ENCODE measurements at places on chromosomes 11 and 22.

DNA sequence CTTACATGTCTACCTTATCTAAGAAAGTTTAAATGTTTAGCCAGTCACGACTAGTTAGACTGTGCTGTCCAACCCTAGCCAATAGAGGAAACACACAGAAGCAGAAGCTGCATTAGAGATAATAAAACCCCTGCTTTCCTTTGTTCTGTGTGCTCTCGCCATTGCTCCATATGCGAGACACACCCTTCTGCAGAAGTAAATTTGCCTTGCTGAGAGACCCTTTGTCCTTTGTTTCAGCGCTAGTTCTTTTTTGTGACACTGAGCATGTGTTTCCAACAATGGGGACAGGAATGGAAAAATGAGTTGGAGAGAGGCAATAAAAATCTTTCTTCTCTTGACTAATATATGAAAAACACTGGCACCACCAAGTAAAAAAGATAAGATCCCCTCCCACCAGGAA lies 18.1 kb upstream of the MS4A4E start:
- no peak for DNase-seq

DNA sequence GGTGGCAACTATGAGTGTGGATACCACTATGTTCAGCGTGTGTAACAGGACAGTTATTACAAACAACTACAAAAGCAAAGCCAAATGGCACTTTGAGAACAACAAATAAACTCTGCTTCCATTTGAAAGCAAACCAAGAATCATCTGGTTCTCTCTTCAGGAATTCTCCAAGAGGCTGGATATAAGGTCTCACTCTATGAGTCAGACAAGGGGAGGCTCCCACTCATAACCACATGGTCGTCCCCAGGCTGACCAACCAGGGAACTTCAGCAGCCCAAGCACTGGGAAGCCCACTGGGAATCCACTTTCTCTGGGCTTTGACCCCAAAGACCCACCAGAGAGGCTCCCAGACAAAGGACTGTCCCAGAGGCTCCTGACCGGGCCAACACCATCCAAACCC lies 35.3 kb downstream of the DGCR2 start:
- no peak for DNase-seq

- no peak for DNase-seq
These were observed 351.5 kb downstream of the BRD1 start for GRCh38 chr22:49476176-49476575.

- DNase-seq: no peak
These were observed 126.0 kb downstream of the SYN3 start for GRCh38 chr22:32932176-32932575.

GRCh38 chr22:37007651-37008050 lies 11.6 kb downstream of the TST start:
- DNase-seq: no peak

DNA sequence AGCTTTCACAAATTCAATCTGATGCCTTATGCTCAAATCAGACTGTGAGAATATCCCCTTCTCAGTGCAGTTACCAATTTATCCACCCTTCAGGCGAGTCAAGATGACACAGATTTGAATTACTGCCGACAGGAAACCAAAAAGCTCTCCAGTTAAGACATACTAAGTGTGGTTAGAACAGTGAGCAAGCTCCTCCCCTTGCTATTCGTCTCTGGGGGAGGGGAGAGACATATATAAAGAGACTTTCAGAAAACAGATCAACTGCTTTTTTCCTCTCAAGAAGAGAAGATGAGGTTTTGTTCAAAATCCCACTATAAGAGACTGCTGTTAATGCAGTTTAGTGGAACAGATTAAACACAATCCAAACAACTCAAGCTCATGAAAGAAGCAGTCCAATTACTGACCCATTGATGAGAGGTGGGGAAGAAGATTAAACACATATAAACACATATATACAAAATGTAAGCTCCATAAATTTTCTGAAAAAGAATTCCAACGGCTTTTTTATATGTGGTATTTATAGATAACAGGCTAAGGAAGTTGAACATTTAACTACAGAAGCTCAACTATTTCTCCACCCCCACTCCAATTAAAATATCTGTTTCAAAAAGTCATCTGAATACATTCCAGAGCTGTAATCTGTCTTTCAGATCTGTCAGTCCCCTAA lies 102.7 kb downstream of the MRTFA start:
- peak; percentile 27 for DNase-seq

DNA sequence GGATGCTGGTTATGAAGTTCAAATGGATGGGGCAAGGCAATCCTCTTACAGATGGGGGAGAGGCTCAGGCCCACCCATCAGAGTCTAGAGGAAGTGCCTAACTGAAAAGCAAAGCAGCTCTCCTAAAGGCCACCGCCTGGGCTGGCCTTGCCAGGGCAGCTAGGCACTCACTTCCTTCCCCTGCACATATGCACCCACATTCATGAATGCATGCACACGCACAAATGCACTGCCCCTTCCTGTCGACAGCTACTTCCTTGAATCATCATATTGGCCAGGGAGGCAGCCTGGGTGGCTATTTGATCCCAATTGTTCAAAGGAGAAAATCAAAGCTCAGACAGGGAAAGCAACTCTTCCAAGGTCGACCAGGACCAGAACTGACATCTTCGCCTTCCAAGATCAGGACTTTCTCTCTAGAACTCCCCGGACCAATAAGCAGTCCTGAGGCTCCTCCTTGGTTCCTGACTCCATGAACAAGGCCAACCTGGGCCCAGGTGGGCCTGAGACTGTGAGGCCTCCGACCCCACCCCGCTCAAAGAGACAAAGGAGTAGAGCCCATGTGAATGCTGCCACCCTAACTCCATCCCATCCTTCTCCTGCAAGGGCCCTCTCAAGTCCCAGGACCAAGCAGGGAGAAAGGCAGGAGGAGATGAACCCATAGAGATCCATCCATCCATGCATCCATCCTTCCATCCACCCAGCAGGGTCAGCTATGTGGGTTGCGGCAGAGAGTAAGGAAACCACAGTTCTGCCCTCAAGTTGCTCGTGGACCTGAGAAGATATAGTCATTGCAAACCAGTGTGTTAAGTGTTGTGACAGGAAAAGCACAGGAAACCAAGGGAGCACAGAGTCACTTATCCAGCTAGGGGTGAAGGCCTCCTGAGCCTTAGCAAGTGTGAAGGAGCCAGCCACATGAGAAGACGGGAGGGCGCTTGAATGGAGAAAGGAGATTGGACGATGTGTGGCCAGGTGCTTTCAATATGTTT lies 35.4 kb upstream of the LMO1 start:
- no peak for DNase-seq

DNA sequence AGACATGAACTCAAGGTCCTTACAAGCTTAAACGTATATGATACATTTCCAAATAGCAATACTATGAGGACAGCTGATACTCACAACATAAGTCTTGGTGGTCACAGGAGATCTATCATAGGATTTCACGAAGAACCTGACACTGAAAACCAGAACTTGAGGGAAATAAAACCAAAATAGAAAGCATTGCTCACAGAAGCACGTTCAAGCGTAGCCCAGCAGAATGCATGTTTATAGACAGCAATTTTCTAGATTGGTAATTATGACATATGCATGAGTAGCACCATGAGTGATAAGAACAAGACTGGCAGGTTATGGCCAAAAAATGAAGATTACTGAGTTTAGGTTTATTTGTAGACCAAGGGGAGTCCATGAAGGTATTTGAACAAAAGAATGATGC lies 243.5 kb downstream of the ETS1 start:
- no peak for DNase-seq

- no peak for DNase-seq
These were observed 916.5 kb upstream of the CNTN5 start for GRCh38 chr11:98104249-98104648.

DNA sequence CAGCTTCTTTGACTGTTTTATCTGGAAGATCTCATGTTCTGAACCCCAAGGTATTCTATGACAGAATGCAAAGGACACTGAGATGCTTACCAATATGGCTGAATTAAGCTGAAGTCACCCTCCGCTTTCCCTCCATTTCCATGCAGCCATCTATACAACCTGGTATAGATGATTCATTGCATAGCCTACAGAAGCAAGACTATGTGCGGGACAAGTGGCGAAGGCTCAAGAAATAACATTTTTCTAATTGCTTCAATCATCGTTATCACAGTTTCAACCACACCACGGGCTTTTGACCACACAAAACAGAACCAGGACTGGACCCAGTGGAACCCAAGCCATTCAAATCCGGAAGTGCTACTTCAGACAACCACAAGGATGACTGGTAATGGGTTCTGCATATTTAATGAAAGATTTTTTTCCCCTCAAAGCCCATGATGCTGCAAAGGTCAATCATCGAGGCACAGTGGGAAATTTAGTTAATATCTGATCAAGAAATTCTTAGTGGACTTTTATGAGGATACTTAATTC lies 61.9 kb downstream of the CD44 start:
- no peak for DNase-seq

GRCh38 chr11:14443638-14444037 lies 56.0 kb downstream of the COPB1 start:
- no peak for DNase-seq

DNA sequence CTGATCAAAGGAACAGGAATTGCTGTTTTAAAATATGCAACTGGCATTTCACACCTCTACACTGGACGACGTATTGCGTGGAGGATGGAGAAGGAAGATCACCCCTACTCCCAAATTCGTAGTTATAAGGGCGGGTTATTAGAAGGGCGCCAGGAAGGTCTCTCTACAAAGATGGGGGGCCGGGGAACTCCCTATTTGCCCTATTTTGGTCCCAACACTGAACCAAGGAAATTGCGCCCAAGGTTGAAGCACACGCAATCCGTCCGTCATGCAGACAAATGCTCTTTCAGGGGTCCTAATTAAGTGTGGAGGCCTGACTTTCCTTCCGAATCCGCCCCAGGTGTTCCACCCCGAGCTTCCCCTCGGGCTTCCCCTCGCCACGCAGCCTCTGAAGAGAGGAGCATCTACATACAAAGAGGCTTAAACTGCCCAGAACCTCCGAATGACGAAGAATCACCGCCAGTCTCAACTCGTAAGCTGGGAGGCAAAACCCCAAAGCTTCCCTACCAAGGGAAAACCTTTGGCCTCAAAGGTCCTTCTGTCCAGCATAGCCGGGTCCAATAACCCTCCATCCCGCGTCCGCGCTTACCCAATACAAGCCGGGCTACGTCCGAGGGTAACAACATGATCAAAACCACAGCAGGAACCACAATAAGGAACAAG lies 396 bp downstream of the NPAT start:
- no peak for DNase-seq

DNA sequence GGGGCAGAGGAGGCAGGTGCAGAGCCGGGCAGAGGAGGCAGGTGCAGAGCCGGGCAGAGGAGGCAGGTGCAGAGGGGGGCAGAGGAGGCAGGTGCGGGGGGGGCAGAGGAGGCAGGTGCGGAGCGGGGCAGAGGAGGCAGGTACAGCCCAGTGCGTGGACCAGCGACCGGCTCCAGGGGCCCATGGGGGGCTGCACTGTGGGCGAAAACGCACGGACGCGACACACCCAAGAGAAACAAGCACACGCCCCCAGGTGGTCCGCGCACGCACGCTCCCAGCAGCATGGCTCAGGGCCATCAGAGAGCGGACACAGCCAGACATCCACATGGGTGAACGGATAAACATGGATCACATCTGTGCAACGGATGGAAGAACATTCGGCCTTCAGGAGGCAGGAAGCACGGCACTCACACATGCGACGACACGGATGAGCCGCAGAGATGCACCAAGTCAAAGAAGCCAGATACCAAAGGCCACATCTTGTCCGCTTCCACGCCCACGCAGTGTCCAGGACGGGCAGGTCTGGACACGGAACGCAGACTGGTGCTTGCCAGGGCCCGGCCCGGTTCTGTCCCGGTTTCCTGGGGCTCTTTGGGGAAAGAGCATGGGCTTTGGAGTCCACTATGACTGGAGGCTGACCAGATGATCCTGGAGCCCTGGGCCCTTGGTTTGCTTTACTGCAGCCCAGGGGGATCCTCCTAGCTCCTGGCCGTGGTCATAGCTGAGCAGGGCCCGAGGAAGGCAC lies 21.8 kb downstream of the OSBPL5 start:
- no peak for DNase-seq

DNA sequence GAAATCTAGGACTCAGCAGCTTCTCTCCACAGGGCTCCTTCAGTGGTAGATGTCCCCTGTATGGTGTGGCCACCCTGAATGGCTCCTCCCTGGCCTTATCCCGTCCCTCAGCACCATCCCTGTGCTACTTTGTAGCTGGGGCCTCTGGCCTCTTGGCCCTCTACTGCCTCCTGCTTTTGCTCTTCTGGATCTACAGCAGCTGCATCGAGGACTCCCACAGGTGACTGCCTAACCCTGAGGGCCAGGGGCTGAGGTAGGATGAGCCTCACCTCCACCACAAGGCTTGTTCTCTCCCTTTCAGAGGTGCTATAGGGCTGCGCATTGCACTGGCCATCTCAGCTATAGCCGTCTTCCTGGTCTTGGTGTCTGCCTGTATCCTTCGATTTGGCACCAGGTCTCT lies 1.8 kb downstream of the TMEM179B start:
- no peak for DNase-seq

DNA sequence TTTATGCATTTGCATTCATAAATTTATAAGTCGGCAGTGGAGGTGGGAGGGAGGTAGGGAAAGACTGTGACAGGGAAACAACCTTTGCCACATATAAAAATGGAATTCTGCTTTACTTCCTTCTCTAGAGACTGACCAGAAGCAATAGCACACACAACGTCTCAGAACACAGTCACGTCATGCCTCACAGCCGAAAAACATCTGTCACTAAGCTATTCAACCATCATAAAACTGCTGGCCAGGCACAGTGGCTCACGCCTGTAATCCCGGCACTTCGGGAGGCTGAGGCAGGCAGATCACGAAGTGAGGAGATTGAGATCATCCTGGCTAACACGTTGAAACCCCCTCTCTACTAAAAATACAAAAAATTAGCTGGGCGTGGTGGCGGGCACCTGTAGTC lies 101.0 kb upstream of the CHRM4 start:
- no peak for DNase-seq

DNA sequence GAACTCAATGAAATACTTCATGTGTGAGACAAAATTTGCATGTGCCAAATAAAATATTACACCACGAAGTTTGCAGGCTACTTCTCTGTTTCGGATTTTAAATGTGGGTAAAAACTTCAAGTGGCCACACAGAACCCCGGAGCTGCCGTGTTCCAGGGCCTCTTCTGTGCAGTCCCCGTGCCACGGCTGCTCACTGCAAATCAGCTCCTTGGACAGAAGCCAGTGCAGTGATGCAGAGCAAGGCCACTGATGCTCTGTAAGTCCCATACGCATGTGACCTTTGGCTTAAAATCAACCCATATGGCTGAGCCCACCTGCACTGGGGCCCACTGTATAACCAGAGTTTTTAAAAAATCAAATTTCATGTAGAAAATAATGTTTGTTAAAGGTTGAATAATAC lies 1309.4 kb downstream of the TBC1D22A start:
- no peak for DNase-seq

DNA sequence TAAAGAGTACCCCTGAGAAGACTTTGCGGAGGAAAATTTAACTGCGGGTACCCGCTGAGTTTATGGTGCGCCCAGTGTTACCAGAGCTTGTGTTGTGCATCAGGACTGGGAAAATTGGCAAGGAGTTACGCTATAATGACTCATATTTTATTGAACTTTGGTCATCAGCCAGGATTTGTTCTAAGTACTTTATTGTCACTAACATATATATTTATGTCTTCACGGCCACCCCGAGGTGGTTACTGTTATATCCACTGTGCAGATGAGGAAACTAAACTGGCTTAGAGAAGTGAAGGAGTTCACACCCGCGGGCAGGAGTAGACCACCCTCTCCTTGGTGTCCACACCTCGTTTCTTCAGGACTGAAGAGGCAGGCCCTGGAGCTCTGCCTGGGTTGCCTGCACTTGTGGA lies 667 bp downstream of the ACCS start:
- no peak for DNase-seq

Measured in activated gamma-delta T cell treated with anti-CD3 and anti-CD28 coated beads, Interleukin-2, amount 50 U/mL, for 16 hours (primary cell).